HCT116 (cell line): ENCODE measurements at places on chromosomes 3 and 15.

DNA sequence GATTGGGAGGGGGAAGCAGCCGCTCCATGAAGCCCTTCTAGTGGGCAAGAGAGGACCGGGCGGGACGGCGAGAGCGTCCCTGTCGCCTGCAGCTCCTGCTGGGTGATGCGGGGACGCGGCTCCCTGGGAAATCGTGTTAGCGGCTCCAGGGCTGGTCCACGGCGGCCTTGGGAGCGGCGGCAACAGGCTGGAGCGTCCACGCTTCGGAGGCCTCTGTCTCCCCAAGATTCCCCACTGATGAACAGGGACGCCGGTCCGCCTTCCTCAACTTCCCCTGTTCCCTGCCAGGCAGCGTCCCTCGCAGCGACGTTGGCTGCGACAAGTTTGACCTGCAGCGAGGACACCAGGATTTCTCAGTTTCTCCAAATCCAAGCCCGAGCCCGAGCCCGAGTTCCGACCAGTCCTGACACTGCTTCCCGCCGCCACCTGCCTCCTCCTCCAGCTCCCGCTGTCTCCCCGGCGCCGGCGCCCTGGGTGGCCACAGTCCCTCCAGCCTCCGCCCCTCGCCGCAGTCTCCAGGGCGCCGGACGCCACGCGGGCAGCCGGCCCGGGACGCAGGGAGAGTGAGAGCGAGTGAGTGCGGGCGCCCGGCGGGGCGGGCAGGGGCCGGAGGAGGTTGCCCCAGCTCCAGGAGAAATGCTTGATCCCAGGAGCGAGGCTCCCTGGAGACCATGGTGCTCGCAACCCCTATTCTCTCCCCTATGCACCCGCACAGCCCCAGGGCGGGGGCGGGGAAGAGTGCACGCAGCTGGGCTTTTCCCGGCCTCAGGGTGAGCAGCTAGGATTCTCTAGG lies 78.1 kb upstream of the RNF7 start:
- no peak for DNase-seq

DNA sequence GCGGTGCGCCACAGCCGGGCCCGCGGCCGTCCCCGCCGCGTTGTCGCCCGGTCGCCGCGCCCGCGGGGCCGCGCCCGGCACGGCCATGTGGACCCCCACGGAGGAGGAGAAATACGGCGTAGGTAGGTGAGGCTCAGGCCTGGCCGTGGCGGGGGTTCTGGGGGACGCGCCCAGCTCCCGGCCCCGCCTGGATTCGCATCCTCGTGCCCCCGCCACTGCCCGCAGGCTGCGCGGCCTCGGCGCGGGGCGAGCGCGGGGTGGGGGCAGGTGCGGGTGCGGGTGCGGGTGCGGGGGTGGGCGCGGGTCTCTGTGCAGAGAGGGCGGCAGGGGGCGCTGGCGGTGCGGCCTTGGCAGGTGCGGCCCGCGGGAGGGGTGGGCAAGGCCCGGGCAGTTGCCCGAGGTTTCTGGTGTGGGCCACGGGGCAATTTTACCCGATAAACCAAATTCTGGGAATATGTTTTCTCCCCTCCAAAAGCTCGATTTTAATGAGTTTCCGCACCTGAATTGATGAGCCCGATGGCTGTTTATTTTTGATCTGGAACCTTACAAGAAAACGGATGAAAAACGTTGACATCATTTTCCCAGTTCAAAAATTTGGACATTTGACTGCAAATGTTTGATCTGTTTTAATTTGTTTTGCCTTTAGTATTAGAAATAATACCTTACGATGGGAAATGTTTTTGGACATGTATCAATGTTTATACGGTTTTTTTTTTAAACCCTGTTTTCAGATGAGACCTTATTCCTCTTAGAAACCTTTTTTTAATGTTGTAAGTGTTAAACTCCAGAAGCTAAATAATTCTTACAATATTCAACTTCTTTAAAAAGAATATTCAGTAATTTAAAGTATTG lies 678 bp downstream of the DOCK3 start:
- DNase-seq = no peak

DNA sequence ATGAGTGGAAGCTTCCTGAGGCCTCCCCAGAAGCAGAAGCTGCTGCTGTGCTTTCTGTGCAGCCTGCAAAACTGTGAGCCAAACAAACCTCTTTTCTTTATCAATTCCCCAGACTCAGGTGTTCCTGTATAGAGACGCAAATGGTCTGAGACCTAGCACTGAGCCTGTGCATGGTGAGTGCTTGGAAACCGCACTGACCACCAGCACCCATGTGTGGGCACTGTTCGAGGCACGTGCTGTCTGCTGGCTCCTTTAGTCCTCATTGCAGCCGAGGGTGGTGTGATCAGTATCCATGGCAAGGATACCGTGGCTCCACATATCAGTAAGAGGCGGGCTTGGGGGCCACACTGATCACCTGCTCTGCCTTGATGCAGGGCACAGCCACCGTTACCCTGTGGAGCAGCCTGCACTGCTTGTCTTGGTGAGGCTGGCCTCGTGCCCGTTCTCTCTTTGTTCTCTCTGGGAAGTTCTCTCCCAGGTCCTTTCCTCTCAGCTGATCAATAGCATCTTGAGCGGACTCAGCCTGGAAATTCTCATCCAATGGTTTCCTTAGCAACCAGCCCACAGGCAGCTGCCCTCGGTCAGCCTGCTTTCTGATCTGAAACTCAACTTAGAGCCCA lies 101.0 kb downstream of the PLXNA1 start:
- no peak for DNase-seq

- DNase-seq = no peak
These were observed 173.5 kb downstream of the OR4M2 start for GRCh38 chr15:22253676-22254408.

- no peak for DNase-seq
These were observed 116.9 kb upstream of the RAD18 start for GRCh38 chr3:9080163-9080562.

DNA sequence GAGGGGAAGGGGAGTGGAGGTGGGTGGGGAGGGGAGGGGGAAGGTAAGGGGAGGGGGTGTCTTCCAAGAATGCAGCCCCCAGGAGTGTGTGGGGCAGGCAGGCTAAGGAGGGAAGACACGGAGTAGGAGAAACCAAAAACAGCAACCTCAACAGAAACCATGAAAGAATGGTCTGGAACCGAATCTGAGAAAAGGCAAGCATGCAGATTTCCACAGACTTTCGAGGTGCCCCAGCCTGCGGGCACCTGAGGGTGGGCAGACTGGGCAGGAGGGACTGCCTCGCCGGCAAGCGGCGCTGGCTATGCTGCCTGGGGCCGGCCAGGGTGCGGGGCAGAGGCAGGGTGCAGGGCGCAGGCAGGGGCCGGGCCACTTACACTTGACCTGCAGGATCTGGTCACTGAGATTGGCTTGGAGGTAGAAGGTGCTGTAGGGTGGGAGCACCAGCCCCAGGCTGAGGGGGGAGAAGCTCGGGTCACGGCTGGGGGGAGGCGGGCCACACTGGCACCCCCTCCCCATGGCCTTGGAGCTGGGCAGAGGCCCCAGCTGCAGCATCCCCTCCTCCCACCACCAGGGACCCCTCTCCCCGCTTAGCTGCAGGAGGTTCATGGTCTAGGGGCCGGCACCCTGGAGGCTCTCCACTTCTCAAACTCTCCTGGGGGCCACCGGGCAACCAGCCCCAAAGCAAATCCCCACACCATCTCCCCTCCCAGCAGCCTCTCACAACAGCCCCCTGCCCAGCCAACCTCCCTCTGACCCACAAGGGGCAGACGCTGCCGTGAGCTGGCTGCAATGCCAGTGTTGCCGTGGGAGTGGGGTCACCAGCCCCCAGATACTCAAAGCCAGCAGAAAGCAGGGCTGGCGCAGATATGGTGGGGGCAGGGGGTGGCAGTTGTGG lies 15.3 kb upstream of the TMEM115 start:
- DNase-seq = no peak

- no peak for DNase-seq
These were observed 33.0 kb downstream of the KY start for GRCh38 chr3:134617608-134618477.

- DNase-seq = no peak
These were observed 214.8 kb downstream of the TBC1D2B start for GRCh38 chr15:77862651-77863104.

DNA sequence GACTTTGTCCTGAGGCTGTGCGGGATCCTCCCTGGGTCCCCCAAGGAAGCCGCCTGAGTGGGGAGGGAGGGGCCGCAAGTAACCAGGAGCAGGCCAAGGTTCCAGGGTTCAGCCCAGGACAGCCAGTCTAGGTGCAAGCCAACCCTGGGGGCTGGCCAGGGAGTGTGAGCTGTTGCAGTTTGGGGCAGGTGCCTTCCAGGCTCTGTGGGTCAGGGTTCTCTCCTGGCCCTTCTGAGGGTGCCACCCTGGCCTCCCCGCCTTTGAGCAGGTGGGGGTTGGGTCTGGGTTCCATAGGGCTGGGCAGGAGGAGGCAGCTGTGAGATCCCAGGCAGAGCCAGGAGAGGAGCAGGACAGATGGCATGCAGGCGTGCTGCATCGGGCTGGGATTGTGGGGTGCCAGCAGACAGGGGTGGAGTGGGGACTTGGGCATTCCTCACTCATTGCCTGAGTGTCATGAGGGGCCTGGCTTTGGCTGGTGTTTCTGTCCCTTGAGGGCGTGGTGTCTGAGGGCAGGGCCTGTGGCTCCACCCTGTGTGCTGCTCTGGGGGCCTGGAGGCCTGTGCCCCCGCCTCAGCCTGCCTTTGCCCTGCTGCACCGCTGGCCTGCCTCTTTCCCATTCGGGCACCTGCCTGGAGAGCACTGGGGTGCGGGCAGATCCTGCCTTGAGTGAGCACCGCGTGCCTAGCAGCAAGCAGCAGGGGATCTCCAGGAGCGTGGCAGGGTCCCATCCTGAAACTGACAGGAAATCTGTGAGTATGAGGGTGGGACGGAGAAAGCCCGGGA lies 18.4 kb downstream of the KLF13 start:
- no peak for DNase-seq

DNA sequence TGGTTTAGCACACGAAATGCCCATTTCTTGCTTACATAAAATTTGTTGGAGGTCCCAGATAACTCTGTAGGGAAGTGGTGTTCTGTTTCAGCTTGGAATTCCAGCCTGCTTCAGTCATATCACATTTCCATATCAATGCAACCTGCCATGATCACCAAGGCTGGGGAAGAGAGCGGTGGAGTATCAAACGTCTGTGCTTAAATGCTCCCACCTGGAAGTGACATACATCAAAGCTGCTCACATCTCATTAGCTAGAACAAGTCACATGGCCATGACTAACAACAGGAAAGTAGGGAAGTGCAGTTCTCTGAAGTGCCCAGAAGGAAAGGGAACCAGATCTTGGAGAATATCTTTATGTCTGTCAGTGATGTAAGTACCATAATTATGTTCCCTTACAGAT lies 130.2 kb upstream of the CFAP20DC start:
- DNase-seq = no peak

DNA sequence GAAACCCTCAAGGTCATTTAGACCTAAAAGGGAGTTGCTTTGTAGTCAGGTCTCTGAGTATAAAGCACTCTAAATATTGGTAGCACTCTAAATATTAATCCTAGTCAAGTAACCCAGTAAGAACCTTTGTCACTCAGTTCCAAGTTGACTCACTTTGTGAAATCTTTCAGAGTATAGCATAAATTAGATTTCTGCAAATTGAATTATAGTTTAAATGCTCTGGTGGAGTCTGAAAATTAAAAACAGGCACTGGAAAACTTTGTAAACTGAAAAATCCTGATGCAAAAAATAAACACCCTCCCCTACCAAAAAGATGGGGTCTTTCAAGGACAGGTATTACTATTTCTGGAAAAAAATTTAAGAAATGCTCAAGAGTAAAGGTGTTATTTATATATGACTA lies 196.3 kb upstream of the FEZF2 start:
- DNase-seq = no peak

DNA sequence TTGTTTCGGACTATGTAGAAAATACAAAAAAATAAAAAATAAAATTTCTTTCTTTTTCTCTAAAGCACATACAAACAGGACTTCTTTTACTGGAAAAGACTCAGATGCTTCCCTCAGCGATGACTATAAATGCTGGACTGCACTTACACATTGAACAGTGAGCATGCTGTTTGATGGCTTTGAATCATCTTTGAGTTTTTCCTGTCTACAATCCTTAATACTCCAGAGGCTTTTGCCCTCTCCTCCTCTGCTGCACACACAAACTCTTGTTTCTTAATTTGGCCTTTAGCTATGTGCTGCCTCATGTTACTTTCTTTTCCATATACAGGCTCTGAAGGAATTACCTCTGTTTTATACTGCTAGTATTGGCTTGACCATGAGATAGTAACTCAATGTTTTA lies 575.1 kb downstream of the EPHA3 start:
- no peak for DNase-seq

- no peak for DNase-seq
These were observed 31.6 kb downstream of the TAMM41 start for GRCh38 chr3:11815111-11815510.

DNA sequence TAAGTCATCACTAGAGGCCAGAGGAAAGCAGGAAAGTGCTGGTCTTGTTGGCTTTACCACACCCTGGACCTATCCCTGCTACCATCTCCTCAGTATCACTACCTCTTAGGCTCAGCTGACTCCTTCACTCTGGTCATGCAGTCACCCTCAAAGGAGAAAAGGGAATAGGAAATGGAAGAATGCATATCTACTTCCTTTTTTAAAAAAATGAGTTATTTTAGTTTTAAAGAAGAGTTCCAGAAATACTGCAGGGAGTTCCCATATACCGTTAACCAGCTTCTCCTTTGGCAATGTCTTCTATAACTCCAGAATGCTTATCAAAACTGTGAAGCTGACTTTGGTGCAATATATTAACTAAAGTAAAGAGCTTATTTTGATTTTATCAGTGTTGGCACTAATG lies 688.6 kb downstream of the DIPK2A start:
- DNase-seq = no peak

DNA sequence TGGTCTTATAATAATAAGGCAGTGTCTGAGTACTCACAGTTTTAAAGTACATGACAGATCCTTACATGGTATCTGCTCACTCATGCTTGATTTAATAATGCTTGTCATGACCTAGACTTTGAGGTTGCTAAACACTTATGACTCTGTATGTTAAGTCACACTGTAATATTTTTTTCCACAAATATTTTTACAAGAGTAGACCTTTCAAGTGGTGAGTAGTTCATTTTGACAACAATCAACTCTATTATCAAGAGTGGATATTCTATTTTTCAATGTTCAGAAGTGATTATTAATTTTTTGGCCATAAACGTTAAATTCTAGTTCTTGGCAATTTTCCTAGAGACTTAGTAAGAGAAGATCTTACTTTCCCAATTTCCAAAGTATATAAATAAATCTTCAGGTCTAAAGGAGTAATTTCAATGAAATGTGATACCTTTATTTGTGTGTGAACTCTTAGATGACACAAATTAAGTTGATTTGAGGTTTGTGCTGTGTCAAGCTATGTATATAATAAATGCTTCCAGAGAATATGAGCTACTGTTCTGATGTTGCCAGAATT lies 104.5 kb downstream of the NLGN1 start:
- no peak for DNase-seq

DNA sequence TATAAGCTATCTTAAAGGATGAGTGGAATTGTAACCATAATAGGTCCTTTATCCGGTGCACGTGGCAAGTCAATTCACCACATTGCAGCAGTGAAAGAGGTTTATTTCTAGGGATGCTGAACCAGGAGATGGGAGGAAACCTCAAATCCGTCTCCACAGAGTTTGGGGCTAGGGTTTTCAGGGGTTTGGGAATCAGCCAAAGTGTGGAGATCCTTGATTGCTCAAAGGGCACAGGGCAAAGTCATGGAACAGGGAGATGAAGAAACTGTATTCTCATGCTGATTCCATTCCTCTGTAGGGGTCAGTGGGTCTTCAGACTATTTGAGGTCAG lies 7.2 kb upstream of the RAF1 start:
- DNase-seq = no peak
